Iris pigment epithelial cell (primary cell): ENCODE measurements at places on chromosomes 2 and 18.

DNA sequence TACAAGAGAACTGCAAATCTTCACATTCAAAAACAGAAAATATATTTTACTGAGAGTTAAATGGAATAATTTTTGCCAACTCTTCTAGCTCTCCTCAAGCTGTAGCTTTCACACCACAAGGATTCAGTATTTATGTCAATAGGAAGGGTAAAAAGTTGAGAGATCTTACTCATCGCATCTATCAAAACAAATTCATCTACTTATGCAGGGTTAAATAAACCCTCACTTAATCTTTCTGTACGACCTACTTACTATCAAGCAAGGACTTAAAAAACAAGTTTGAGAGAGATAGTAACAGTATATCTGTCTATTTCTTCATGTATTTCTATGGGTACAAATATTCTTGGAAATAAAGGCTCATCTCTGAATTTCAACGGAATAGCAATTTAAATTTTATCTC lies 35.5 kb downstream of the SIGLEC15 start:
- DNase-seq: peak; percentile 87

- DNase-seq: peak; percentile 51
Observed at GRCh38 chr2:174344716-174345461, 10.1 kb downstream of the SP9 start.

GRCh38 chr18:43797347-43797746 lies 520.1 kb upstream of the SYT4 start:
- no peak for DNase-seq

DNA sequence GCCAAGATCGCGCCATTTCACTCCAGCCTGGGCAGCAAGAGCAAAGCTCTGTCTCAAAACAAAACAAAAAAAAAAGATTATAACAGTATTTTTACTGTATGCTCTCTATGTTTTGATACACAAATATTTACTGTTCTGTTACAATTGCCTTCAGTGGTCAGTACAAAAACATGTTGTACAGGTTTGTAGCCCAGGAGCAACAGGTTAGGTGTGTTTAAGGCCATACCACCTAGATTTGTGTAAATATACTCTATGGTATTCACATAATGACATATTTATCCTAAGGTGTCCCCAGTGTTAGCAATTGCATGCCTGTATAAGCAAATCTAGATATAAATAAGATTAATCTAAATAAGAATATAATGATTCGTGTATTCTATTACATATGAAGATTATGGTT lies 625.0 kb downstream of the TMEM182 start:
- no peak for DNase-seq

DNA sequence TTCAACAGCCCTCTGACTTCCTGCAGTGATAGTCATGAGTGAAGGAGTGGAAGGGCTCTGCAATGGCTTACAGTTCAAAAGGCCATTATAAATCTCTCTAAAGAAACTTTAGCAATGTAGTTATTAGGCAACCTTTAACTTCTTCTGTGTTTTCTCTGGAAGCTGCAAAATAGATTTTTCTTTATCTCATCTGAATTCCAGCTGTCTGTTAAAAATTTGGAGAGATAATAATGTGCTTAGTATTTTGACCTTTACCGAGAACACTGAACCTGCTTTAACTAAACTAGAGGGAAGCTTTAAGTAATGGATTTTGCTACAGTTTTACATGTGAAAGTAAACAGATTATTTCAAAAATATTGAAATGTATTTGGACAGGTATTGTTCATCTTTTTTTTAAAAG lies 847.9 kb downstream of the ERBB4 start:
- DNase-seq: no peak

GRCh38 chr2:158740127-158740526 lies 55.0 kb upstream of the DAPL1 start:
- no peak for DNase-seq

- peak; percentile 51 for DNase-seq
Observed at GRCh38 chr2:43220229-43220751, 6.1 kb downstream of the ZFP36L2 start.

DNA sequence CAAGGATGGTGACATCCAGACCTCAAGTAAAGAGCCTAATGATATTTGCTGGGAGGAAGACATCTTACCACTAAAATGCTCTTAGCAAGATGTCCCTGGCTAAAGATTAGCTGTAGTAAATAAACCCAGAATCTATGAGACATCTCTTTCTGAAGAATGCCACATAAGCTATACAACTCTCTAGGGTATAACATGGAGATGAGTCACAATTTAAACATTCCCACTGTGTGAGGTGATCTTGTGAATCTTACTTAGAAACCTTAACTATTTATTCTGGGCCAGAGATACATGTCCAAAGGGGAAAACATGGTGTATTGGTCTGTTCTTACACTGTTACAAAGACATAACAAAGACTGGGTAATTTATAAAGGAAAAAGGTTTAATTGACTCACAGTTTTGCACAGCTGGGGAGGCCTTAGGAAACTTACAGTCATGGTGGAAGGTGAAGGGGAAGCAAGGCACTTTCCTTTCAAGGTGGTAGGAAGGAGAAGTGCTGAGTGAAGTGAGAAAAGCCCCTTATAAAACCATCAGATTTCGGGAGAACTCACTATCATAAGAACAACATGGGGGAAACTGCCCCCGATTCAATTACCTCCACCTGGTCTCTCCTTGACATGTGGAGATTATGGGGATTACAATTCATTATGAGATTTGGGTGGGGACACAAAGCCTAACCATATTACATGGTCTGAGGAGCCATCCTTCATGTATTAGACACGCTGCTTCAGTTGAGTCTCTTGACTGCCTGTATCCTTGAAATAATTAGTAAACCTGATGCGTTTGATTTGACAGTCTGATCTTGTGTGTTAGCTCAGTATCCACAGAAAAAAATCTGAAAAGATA lies 17.1 kb downstream of the KRCC1 start:
- peak; percentile 96 for DNase-seq

GRCh38 chr2:105179469-105180372 lies 61.8 kb upstream of the GPR45 start:
- peak; percentile 89 for DNase-seq

DNA sequence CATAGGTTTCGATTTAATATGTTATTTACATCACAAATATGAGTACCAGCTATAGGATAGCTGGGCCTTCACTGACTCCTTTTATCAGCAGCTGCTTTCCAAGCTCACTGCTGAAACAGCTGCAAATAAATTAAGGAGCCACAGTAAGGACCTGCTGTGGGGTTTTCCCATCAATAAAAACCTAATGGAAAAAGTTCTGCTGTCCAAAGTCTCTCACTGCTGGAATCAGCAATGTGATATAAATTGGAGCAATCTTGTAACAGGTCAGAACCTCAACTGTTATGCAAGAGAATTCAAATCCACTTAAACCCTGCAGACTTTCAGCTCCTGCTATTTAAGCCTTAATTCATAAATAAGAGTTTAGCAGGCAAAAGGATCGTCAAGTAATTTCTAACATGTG lies 61.3 kb downstream of the NEB start:
- DNase-seq: no peak

- no peak for DNase-seq
Observed at GRCh38 chr18:76429262-76430126, 65.5 kb downstream of the ZNF516 start.

- peak; percentile 74 for DNase-seq
Observed at GRCh38 chr2:100818003-100818605, 1.8 kb upstream of the NPAS2 start.

DNA sequence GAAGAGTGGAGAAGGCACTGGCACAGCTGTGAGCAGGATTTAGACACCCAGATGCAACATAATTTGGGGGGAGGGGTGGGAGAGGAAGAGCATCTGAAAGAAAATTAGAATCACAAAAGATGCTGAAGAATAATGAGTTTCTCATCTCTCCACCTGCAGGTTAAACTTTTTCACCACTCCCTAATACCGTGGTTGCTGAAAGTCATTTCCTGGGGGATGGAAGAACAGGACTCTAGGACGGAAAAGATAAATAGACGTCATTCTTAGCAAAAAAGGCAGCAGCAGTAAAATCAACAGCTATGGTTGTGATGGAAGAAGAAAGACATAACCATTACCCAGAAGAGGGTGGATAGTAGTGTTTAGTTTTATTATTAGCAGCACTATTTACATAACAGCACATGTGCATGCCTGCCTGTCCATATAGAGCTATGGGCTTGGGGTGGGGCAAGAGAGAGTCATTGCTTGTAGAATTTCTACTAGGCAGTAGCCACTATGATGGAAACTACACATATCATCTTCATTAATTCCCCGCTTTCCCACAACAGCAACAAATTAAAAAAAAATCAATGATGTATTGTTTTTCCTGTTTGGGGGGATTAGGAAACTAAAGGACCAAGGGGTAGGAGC lies 212.2 kb downstream of the TRIB2 start:
- peak; percentile 15 for DNase-seq

DNA sequence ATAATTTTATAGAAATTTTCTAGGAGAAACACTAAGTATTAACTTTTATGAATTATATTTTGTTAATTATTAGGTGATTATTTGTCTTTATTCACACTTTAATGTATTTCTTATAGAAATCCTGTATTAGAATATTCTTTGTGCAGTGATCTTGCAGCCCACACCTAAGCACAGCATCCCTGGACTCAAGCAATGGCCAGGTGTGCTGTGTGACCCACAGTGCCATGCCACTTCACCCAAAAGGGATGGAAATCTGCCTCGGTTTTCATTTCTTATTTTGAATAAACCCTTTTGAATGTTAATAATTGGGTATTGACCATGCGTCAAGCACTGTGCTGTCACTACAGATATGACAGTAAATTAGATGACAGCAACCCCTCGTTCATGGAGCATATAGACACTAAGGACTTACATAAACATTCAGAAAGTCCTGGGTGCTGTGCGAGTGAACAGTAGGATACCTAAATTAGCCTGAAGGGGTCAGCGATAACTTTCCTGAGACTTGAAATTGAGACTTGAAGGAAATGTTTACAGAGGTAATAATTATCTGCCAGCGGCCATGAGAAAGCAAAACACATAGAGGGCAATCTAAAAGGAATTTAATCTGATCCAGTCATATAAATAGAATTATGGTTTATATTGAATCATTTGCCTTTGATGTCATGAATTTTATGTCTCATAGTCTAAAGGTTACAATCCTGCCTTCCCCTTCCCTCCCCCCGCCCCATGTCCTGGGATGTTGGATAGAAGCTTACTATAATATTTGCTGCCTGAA lies 52.7 kb upstream of the CALCRL start:
- DNase-seq: peak; percentile 63

GRCh38 chr2:17976871-17977746 lies 98.6 kb downstream of the KCNS3 start:
- peak; percentile 99 for DNase-seq

DNA sequence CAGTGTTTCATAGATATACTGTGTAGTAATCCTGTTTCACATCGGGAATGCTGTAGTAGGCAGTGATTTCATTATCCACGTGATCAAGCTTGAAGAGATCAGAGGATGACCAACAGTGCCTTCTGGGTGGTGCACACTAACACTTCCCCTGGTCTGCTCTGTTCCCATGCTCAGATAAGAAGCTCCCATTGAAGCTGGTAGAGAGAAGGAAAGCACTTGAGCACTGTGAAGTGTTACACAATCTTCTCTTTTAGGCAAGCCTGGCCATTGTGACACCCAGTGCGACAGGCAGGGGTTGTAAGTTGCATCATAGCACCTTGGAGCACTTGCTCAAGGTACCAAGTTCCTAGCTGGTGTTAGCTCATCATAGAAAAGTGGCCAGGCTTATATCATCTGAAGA lies 30.6 kb upstream of the GPD2 start:
- peak; percentile 47 for DNase-seq

- DNase-seq: no peak
Observed at GRCh38 chr2:10556271-10557140, 108.4 kb upstream of the ODC1 start.

DNA sequence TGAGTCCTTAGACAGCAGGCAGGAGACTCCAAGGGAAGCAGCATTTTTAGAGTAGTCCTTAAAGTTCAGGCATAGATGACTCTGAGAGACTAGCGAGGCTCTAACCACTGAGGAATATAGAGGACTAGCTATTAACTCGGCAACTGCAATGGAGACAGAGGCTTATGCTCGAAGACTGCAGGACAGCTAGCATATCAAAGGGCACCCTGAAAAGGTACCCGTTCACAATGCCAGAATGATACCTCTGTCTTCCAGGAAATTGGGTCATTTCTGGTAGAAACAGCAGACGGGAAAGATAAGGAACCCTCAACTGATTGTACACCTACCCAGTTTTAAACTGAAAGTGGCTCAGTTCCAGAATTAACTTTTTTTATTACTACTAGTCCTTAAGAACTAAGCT lies 1204.0 kb upstream of the ZEB2 start:
- peak; percentile 6 for DNase-seq

DNA sequence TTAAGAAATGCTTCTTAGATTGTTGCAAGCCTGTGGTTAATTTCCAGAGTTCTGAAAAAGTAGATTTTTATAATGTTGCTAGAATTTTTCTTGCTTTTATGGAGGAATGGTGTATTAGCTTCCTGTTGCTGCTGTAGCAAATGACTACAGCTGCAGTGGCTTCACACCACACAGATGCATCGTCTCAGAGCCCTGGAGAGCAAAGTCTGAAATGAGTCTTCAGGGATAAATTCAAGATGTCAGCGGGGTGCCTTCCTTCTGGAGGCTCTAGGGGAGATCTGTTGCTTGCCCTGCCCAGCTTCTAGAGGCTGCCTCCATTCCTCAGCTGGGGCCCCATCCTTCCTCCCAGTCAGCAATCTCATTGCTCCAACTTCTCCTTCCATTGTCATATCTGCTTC lies 187.8 kb downstream of the ZNF516 start:
- no peak for DNase-seq

DNA sequence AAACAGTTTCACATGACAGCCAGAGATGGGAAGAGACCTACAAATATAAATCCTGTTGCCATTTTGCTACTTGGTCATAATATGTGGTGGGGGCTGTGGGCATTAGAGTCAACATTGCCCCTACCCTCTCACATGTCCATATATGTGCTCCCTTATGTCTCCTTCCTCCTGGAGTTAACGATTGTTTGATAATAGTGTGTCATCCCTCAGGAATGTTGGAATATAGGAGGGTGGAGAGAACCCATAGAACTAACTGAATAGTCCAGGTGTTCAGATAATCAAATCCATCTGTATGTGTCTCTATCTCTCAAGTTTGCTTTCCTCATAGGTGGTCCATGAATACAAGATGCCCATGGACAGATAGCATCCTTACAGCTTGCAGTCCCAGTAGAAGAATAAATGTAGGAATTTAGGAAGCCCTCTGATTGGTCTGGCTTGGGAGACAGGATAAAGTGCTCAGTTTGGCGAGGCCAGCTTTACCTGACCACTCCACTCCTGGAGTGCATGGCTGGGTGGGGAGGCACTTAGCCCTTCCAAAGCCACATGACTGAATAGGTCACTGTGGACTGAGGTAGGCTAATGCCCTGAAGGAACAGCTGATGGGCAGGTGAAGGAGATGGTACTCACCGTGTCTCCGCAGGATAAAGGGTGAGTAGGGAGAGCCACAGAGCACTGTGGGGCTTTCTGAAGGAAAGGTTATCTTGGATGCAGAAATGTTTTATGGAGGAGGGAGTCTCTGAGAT lies 166.9 kb downstream of the CDCA7 start:
- DNase-seq: no peak

- DNase-seq: no peak
Observed at GRCh38 chr2:152236191-152236925, 60.8 kb upstream of the STAM2 start.

DNA sequence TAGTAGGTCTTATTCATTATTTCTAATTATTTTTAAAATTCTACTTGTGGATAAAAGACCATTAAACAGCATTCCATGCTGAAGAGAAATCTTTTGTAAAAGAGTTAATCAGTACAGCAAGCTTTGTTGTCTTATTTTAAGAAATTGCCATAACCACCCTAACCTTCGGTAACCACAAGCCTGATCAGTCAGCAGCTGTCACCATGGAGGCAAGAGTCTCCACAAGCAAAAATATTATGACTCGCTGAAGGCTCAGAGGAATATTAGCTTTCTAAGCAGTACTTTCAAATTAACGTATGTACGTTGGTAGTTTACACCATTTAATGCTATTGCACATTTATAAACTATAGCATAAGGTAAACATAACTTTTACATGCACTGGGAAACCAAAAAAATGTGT lies 650.5 kb upstream of the LINC00305 start:
- DNase-seq: no peak
